ENCODE measurements at places on chromosomes 1 and 21.

DNA sequence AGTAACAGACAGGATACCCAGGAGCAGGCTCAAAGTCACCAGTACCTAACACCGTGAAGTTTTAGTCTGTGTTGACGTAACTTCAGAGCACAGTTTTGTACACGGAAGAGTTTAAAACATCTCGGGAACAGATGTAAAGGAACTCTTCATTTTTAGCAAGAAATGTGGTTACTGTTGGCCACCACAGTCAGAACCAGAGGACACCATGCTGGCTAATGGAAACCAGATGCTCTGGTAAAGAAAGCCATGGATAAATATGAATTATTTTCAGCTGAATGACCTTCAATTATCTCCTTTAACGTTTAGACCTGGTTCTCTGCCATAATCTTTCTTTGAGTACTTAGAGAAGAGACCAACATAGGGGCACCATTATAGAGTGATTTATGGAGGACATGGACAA lies 115.9 kb downstream of the NTMT2 start:
- no peak for DNase-seq

DNA sequence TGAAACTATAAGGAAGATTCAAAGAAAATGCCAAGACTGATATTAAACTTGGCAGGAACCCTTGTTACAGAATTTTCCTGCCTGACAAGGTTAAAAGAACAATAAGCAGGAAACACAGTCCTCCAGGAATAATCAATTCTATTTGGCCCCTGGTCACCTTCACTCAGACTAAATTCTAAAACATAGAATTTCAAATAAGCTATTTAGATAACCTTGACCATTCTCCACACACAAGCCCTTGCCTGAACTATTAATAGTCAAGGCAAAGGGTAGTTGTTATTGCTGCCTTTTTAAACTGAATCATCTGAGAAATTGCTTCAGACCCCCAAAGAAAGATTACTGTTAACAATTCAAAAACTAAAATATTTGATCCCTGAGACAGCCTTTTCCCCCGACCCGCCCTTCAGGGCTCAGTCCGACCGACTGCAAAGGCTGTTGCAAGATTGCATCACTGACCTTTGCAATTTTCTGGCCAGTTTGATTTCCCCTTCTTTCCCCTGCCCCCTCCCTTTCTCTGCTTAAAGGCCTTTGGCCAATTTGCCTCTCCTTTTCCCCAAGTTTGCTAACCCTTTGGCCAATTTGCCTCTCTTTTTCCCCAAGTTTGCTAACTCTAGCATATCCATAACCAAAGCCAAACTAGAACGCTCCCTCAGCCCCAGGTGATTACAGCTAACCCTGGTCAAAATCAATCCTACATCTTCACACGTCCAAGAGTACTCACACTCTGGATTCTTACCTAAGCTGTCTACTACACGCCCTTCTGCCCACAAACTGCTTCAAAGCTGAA lies 1.4 kb upstream of the G0S2 start:
- DNase-seq: no peak

DNA sequence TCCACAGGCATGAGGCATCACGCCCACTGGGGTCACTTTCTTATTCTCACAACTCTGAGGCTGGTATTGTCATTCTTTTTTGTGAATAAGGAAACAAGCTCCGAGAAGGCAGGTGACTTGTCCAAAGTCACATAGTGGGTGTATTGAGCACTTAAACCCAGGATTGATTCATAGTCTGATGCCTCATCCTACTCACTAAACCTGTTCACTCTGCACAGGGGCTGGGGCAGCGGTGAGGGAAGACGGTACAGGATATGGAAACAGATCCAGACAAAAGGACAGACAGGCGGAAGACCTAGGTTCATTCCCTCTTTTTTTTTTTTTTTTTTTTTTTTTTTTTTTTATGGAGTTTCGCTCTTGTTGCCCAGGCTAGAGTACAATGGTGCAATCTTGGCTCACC lies 56.6 kb downstream of the NKAIN1 start:
- no peak for DNase-seq

DNA sequence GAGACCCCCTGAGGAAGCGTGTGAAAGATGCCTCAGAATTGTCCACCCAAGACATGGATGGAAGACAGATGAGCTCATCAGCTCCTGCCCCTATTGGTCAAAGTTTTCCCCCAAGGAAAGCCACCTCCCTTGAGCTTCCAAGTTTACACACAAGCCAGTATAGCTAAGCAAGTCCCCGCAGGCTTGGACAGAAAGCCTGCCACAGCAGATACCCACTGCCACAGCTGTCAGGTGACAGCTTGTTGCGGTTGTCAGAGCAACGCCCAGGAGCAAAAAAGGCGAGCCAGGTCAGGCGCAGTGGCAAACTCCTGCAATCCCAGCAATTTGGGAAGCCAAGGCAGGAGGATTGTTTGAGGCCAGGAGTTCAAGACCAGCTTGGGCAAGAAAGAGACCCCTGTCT lies 60.9 kb upstream of the IFNAR2 start:
- DNase-seq: no peak

- DNase-seq: peak; percentile 84
Observed at GRCh38 chr1:10796029-10796944, at the start of gene CASZ1. Gene CASZ1 (minus strand): TSS chr1:10796646. CDS start chr1:10693889, 102,757 bp downstream.

DNA sequence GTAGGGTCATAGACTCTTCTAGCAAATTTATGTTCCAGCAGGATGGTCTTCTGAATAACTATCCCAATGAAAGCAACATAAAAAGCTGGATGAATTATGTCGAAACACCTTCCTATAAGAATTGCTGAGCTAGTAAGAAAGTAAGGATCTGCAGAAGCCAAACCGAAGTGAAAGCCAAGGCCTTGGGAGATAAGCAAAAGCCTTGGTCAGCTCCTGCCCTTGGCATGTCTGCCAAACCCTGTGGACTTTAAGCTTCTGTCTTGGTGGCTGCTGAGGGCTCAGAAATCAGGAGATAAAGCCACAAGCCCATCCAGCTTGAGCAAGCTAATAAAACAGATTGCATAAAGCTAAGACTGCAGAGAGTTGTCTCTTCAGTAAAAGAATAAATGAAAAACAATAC lies 81.2 kb upstream of the KCND3 start:
- DNase-seq: no peak

- no peak for DNase-seq
Observed at GRCh38 chr1:9181176-9181906, 52.4 kb upstream of the GPR157 start.

GRCh38 chr1:205298191-205298994 lies 23.2 kb downstream of the NUAK2 start:
- DNase-seq: no peak

DNA sequence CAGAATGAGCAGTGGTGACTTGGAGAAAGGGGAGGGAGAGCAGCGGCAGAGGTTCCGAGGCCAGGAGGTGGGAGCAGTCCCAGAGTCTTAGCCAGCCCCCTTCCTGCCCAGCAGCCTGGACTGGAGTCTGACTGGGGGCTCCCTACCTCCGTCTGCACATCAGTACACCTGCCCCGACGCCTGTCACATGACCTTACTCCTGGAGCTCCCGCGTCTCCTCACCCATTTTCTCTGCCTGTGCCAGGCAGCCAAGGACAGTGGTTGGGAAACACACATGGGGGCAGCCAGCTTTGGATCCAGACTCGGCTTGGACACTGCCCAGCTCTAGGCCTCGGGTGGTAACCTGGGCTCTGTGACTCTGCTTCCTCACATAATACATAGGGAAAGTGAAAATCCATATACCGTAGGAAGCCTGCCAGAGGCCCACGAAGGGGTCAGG lies 16.9 kb downstream of the ACTRT2 start:
- DNase-seq: no peak

- DNase-seq: no peak
Observed at GRCh38 chr1:225517697-225518096, 89.9 kb upstream of the LBR start.

GRCh38 chr1:31647106-31647505 lies 2.4 kb upstream of the PEF1 start:
- DNase-seq: no peak

GRCh38 chr1:2046953-2047748 lies 3.1 kb upstream of the PRKCZ start:
- no peak for DNase-seq

DNA sequence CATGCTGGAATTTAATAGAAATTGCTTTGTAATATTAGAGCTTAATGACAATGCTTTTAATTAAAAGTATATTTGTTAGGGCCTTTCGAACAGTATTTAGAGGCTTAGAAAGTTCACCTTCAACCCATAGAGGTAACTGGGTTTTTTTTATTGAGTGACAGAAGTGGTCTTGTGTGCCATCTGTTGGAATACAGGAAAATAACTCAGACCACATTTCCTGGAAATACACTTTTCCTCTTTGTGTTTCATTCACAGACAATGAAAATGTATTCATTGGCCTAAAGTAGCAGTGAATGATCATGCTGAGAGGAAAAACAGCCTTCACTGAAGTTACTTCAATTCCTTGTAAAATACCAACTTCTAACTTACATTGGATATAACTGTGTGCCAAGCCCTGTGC lies 83.6 kb upstream of the L1TD1 start:
- no peak for DNase-seq

DNA sequence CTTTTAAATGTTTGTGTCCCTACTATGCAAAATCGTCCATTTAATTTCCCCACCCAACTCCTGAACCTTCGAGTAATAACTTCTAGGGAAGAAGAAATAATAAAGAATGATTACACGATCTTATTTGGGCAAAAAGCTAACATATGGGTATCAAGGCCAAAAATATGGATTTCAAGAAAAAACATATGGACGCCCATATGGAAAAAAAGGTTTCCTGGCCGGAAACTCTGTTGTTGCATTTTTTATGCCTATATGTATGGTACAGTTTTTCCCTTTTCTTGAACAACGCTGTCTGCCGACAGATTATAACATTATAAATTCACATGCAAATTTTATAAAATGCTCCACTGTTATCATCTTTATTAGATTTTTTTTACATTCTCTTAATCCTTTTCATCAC lies 167.6 kb upstream of the ESRRG start:
- no peak for DNase-seq

- no peak for DNase-seq
Observed at GRCh38 chr1:116508984-116509980, 61.5 kb downstream of the CD58 start.

GRCh38 chr1:202438393-202439174 lies 90.1 kb downstream of the PPP1R12B start:
- no peak for DNase-seq

GRCh38 chr1:180616439-180616838 lies 15.4 kb upstream of the XPR1 start:
- DNase-seq: no peak

- peak; percentile 68 for DNase-seq
Observed at GRCh38 chr1:55959136-55959548, 620.2 kb downstream of the PLPP3 start.

GRCh38 chr1:174785510-174785909 lies 214.2 kb upstream of the CACYBP start:
- no peak for DNase-seq

DNA sequence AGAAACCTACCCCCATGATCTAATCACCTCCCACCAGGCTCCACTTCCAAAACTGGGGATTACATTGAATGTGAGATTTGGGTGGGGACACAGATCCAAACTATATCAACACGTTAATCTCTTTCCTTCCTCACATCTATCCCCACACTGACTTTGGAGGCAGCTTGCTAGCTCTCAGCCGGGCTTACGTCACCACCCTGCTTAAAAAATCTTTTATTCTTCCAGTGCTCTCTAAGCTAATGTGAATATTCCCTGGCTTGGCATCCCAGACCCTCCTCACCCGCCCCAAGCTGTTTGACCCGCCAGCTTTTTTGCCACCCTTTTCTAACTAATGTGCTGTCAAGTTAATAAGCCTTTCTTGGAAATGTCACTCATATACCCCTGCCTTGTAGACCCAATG lies 47.9 kb upstream of the CTPS1 start:
- DNase-seq: no peak

DNA sequence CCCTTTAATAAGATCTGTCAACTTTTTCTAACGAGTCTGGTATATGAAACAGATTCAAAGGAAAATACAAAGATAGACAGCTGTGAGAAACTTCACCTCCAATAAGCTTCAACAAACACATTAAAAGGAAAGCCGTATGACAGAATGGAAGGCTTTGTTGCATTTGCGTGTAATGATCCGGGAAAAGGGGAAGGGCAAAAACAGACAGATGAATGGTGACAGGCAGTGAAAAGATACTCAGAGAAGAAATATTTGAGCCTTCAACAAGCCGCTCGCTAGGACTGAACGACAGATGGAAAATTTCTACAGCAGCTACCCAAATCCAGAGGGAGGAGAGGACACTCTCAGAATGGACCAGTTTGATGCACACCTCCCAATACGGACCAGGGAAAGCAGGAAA lies 14.9 kb downstream of the COPA start:
- no peak for DNase-seq

DNA sequence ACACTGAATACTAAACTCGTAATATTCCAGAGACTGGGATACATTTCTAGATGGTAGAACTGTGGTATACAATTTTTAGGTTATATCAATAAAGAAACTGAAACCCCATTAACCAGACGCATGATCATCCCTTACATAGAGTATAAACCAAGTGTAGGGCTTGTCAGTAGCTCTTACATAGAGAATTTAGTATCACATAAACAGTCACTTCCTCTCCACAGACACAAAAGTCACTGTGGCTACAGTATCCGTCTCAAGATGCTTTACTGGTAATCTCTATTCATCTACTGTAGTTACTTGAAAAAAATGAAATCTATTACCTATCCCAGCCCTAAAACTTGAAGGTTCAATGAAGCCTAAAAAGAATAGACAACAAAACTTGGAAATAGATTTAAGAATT lies 252.3 kb upstream of the TMPRSS15 start:
- DNase-seq: no peak

DNA sequence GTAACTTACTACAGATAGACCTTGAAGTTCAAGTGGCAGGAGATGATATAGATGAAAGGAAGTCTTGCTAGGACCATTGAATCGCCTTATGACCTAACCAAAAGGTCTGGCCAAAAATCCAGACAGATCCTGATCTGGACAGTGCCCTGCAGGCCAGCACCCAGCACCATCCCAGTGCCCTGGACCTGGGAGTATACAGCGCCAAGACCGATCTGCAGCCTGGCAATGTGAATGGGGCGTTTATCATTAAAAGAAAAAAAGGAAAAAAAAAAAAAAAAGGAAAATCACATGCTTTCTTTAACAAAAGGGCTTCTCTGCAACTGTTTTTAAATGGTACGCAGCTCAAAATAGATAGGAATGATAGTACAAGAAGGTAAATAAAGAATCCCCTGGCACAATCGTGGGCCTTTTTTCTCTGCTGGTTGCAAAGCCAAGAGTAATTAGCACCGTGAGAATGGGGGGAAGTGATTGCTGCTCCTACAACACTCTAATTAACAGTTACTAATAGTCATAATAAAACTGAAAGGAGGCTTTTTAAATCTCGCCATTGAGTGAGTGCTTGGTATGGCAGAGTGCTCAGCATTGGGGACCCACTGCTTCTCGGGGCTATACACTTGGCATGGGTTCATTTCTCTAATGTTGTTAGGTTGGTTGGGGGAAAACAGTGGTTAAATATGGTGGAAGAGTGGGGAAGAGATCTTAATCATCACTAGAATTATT lies 146.7 kb downstream of the KAZN start:
- no peak for DNase-seq

GRCh38 chr1:151006327-151007052 lies at the start of gene MINDY1:
Gene MINDY1 (minus strand): TSS chr1:151006902. CDS start chr1:151002617, 4,285 bp downstream.
- peak; percentile 76 for DNase-seq

Measured in right lung (tissue), 10 donors.